ENCODE measurements at places on chromosomes 2 and 18. TPM values are rescaled to one million over a fixed set of nuclear protein-coding genes. Genes with fewer than 3 reads are reported as not detected.

Gene SERPINB12
- not detected for total RNA-seq

Gene SAG
- total RNA-seq, result not detected

Gene CCT7
- 260 TPM for total RNA-seq

Gene PIK3C3
- total RNA-seq, result 32.3 TPM

Gene KCNK3
- total RNA-seq, result 0.15 TPM

Gene TACR1
- 0.37 TPM for total RNA-seq

DNA sequence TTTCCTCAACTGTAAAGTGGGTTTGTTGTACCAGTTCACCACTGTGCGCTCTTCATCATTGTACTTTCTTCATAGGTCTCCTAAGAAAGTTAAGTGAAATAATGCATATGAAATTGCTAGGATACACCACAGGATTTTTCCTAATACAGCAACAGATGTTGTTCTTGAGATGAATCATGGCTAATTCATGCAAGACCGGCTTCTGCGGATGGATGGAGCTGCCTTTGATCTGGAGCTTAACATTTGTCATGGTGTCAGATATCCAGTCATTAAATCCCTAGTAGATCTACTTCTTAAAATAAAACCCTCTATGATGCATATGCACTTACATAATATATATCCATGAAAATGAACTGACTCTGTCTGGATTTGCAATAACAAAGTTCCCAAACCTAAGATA, 114.1 kb downstream of the COL6A3 start:
- no peak for DNase-seq

GRCh38 chr18:49055754-49056172, 105.0 kb upstream of the SMAD7 start:
- peak; percentile 74 for DNase-seq

DNA sequence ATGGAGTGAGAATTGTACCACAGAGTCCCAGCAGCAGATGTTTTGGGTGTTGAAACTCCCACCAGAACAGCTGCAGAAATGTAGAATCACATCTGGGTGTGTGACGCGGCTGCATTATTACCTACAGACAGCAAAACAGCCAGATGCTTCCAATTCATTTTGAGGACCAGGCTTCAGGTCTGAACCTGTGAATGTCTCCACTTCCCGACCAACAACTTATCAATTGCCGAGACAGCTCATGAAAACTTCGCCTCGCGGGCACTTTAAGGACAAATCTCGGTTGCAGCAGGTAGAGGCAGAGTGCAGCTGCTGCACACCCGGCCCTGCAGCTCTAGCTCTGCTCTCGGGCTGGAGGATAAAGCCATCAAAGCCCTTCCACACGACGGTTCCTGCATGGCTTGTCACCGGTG, 202.0 kb downstream of the HRH4 start:
- DNase-seq, result no peak

GRCh38 chr2:119772128-119772527, 12.4 kb downstream of the PTPN4 start:
- no peak for DNase-seq

DNA sequence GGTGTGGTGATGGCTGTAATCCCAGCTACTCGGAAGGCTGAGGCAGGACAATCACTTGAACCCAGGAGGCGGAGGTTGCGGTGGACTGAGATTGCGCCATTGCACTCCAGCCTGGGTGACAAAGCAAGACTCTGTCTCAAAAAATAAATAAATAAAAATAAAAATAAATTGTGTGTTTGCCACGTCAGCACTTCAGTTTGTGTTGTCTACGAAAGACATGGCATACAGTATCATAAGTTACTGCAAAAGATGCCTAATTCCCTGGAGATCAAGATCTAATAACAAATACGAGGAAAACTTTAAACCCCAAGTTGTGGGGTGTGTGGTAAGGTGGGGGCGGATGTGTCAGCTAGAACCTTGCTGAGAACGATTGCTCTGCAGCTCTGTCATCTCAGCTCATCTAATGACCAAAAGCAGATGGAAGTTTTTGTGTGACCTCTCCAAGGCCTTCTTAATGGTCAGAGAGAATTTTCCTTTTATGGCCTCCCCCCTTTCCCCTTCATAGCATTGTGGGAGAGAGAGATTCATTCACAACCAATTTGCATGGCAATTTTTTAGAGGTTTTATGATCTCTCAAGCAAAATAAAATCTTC, 11.3 kb downstream of the NPAS2 start:
- no peak for DNase-seq

DNA sequence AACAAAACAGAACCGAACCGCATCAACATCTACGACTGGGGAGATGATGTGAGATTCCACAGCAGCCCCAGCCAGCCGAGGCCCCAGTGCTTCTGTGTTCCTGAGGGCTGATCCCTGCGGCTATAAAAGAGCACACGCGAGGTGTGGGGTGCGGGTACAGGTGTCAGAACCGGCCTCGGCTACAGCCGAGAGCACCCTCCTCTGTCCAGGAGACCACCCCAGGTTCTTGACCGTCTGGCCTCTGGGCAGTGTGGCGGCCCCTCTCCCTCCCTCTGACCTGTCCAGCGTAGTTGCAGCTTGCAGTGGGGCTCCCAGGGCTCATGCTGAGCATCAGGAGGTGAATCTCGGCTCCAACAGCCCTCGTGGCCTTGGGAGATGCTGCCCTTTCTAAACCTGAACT, 23.7 kb downstream of the RTP5 start:
- DNase-seq, result no peak

DNA sequence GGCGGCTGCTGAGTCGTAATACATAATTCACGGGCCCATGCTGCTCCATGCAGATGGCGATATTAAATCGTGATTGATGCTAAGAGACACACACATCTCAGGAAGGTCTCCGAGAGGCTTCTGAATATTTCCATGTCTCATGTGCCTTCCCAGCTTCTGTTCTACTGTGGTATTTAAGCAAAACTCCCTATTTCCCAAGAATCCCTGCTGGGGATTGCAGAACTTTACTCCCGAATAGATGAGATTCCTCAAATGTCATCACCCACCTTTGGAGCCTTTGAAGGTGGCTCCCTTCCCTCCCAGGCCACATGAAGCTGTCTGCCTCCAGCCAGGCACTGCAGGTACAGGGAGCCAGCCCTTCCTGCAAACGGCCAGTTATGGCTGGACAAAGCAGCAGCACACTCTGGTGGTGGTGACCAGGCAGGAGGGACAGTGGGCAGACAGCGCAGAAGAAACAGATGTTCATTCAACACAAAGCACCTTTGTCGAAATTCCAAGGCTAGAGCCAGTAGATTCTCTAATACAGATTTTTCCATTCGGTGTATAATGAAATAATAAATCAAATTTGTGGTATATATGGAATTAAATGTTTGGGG, 14.1 kb downstream of the NRP2 start:
- no peak for DNase-seq

- no peak for DNase-seq
Measured at GRCh38 chr2:230716588-230716987, 3.9 kb downstream of the CAB39 start.

DNA sequence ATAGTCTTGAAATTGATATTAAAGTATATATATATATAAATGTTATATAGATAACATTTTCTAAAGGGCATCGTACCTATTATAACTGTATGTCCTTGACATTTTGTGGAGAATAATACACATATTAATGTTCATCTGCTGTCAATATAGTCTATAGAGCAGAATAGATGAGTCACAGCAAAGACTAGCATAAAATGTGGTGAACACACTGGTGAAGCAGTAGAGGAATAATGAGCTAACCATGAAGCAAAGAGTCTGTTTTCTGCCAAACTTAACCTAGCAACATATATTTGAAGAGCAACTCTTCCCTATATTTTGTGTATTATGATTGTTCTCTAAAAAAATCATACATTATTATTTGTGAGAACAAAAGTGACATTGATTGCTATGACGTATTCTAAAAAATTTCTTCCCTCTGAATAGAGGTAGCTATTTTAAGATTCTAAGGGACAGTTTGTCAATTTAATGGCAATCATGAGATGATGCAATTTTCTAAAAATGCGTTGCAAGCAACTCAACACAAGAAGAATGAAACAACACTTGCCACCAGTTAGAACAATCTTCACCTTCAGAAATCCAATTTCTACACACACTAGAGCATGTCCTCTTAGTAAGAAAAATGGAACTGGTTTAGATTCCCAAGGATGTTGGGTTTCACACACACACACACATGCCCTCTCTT, 22.0 kb downstream of the DOCK10 start:
- DNase-seq, result no peak

DNA sequence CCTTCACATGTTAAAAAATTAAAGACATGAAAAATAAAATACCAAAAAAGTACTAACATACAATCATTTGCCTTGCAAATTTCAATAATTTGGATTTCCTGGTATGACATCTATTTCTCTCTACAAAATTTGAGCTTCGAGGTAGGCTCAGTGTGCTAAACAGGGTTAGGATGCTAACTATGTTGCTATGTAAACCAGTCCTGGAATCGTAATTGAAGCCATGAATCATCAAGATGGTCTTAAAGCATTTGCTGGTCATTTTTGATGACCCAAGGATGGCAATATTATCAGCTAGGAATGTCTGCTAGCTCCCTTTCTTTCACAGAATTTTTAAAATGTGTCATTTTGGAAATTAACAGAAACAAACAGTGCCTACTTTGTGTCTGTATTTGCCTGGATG, 107.9 kb upstream of the TTC39C start:
- DNase-seq, result no peak

DNA sequence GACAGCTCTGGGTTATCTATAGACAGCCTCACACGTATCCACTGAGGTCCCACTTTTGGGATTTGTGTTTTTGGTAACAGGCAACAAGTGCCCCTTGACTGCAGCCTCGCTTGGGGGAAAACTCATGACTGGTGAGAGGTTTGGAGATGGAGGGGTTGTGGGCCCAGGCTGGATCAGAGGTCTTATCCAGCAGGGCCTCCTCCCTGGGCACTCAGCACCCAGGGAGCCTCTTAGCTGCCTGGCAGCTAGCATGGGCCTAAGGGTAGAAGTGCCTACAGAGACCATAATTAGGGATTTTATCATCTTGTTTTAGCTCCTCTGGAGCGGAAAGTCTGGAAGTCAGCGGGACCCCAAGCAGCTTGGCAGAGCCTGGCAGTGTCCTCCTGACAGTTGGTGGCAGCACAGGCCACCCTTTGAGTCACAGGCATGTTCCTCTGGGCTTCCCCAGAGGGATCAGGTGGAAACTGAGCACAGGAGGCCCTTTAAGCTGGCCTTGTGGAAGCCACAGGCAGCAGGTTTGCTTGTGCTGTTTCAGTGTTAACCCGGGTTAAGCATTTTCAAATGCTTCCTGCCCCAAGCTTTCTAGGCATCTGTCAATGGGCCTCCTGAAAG, 143.1 kb downstream of the KCTD1 start:
- DNase-seq, result no peak

GRCh38 chr18:73355121-73355520, 487.3 kb upstream of the NETO1 start:
- DNase-seq, result no peak

GRCh38 chr2:197606180-197606579, 69.2 kb downstream of the RFTN2 start:
- no peak for DNase-seq

DNA sequence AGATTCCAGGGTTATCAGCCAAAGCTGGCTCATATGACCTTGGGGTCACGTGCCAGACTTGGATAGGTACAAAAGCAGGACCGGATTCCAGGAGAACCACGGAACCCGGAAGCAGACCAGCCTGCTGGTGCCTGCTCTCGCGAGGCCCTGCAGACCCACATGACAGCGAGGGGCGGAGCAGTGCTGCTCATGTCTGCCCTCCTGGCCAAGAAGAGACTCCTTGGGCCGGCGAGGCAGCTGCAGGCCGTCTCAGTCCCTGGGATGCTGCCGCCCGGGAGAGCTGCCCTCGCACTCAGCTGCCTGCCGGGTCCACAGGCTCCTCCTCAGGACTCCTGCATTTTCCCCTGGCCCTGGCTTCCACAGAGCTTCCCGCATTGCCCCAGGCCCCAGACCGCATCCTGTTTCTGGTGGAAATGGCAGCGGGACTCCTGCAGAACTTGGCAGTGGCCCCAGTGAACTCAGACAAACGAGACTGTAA, 739.5 kb downstream of the SOCS6 start:
- peak; percentile 41 for DNase-seq

GRCh38 chr2:188645986-188646385, 328.2 kb upstream of the COL3A1 start:
- DNase-seq, result no peak

DNA sequence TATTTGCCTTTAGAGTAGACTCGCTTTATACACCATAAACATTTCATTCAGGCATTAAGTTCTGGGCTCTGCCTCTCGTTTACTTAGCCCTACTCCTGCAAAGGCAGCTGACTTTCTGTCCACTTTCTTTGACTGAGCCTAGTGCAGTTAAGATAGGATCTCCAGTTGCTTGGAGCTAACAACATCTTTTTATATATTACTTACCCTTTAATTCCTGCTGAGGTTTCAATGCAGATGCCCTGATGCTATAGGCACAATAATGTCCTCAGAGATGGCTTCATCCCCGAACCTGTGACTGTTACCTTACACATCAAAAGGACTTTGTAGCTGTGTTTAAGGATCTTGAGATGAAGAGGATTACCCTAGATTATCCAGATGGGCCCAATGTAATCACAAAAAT, 505.8 kb upstream of the TNP1 start:
- DNase-seq, result no peak

- no peak for DNase-seq
Measured at GRCh38 chr18:63152791-63153190, 166.8 kb downstream of the BCL2 start.

- no peak for DNase-seq
Measured at GRCh38 chr2:196076778-196077568, 8.3 kb upstream of the DNAH7 start.

All from psoas muscle (tissue), 8 donors.